Caco-2 (cell line): ENCODE measurements at places on chromosomes 6 and 20.

- no peak for DNase-seq
These were observed 8.4 kb downstream of the FOXS1 start for GRCh38 chr20:31836853-31837608.

- no peak for DNase-seq
These were observed 28.4 kb downstream of the POFUT1 start for GRCh38 chr20:32236048-32236533.

DNA sequence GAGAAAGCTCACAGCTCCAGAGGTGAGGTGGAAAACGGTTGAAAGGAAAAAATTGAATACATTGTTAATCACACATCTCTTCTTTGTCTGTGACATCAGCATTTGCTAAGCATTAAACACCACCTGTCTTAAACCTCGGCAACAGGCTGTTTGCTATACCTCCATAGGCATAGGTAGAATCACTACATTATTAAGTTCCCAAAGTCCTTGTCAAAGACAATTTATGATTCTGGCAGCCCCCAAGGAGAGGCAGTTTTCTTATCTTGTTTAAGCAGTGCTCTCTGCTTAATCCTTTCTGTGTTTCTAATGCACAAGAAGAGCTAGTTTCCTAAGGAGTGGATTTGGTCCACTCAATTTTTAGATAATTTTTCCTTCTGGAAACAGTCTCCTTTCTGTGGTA lies 249.7 kb downstream of the NKAIN2 start:
- no peak for DNase-seq

DNA sequence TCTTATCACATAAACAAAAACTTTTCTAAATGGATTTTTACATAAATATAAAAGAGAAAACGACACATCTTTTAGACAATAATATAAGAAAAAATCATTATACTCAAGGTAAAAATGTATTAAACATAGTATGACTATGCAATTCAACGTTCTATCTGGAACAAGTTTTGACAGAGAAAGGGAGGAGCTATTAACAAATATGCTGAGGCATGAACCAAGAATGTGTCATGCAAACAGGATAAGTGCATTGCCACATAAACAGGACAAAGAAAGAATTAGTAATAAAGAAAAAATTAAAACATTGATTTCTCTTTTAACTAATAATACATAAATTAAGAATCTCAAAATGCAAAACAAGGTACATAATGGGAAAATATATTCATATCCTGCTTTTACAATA lies 1353.4 kb upstream of the GJE1 start:
- no peak for DNase-seq

GRCh38 chr6:12769556-12770256 lies 53.1 kb downstream of the PHACTR1 start:
- DNase-seq = no peak

DNA sequence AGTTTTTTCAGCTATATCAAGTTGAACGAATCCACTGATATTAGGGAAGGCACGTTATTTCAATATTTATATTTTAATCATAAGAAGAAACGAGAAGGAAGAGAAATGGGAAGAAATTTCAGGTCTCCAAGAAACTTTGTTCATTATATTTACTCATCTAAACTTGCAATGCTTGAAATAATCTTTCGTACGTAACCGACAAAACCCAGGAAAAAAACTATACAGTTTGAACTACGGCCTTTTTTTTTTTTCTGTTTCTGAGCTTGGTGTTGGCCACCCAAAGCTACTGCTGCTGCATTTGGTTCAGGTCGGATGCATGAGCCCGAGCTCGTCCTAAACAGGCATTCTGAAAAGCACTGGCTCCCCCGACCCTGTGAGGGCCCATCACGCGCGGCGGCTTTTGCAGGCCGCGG lies 548 bp downstream of the PERP start:
- DNase-seq = no peak

DNA sequence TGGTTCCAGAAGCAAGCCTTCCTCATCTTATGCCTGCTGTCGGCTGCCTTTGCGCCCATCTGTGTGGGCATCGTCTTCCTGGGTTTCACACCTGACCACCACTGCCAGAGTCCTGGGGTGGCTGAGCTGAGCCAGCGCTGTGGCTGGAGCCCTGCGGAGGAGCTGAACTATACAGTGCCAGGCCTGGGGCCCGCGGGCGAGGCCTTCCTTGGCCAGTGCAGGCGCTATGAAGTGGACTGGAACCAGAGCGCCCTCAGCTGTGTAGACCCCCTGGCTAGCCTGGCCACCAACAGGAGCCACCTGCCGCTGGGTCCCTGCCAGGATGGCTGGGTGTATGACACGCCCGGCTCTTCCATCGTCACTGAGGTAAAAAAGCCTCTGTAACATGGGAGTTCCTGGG lies 366 bp downstream of the SLC22A1 start:
- no peak for DNase-seq

DNA sequence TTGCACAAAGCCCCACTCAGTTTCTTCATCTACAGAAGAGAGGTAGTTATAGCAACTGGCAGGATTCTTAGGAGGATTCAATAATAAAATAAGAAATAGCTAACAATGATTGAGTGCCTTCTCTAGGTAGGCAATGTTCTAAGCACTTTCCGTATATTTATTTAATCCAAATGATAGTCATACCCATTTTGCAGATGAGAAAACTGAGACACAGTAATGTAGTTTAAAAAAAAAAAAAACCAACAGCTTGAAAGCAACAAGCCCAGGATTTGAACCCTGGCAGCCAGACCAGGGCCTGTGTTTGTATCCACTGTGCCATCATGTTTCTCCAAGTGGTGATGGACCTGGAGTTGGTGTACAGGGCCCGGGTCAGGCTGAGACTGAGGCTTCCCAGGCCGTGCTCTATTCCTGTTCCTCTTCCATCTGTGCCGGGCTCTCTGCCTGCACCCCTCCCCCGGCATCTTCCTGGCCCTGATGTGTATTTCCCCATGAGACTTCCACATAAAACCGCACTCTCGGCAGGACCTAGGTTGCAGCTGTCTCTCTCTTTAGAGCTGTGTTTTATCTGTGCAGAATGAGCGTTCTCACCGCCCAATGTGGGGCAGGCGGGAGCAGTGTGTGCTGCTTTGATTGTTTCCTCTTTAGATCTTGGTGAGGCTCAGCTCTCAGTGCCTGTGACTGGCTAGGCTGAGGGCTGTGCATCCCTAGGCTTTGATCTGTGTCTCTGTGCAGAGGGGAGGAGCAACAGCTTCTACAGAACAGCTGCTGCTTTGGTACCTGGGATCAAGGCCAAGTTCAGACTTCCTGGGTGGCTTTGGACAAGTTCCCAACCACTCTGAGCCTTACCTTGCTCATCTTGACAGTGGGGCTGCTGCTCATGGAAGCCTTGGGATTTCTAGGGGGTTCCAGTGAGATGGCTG lies 49.5 kb downstream of the TOX2 start:
- no peak for DNase-seq

- DNase-seq = no peak
These were observed 14.0 kb downstream of the SNRNP48 start for GRCh38 chr6:7604003-7604402.

- DNase-seq = no peak
These were observed 3.1 kb downstream of the ZNF76 start for GRCh38 chr6:35262596-35262995.

DNA sequence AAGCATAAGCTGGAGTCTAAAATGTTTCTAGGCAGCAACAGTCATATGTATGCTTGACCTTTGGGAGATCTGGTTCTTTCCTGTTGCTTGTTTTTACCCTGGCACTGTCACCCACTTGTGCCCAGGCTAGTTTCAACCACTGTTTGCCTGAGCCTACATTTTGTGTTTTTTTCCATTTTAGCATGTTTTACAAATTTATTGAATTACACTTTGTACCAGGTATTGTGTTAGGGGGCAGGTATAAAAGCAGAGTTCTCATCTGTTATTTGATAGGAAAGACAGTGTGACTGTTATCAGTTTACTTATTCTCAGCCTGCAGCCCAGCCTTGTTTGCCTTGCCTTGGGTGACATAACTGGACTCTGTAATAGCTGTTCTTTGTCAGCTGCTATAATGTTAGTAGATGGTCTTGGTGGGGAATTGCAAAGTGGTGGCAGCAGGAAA lies 147.0 kb downstream of the CDKAL1 start:
- no peak for DNase-seq

GRCh38 chr6:3644739-3645012 lies 106.8 kb downstream of the PXDC1 start:
- no peak for DNase-seq

DNA sequence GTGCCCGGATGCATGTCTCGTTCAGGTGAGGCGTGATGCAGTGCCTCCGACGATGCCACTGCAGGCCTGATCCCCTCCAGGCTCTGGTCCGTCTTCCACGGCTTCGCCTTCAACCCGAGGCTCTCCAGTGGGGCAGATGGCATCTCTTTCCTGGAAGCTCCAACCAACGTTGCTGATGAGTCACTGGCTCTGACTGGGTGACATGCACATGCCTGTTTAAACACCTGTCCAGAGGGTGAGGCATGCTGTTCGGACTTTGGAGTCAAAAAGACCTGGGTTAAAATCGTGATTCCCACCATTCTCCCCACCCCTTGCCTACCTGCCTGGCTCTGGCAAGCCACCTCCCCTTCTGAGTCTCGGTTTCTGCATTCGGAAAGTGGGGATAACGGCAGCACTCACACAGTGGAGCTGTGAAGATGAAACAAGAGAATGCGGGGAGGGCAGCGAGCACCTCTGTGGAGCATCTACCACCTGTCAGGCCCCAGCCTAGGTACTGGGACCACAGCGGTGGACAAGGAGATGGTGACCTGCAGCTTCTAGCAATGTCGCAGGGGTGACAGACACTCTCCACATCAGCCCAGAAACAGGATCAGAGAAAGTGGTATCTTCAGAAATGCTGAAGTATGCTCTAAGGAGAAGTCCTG lies 8.5 kb upstream of the EDN3 start:
- peak; percentile 79 for DNase-seq

DNA sequence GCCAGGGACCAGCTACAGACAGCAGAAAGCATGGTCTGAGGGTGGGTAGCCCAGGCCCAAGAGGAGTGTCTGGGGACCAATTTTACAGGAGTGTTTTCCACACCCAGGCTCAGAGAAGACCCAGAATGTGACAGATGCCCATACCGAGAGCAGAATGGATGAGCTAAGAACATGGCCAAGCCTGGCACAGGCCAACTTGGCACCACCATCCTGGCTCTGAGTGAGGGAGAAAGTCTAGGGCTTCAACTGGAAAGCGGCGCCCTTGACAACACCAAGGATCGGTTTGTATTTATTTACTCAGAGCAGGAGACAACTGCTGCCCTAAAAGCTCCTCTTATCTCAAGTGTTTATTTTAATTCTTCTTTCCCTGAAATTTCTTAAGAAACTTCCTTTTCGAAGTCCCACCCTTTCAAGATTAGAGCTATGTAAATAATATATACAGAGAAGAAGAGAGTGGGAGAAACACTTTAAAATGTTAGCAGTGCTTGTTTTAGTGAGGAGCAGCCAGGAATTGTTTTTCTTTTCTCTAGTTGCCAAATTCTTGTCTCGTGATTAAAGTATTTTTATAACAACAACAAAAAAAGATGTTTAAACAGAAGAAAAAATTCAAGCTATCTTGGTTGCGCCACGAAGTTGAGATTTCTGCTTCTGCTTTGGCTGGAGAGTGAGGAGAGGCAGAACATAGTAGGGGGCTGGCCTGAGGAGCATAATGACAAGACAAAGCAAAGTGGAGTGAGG lies 16.2 kb downstream of the TNXB start:
- peak; percentile 44 for DNase-seq

DNA sequence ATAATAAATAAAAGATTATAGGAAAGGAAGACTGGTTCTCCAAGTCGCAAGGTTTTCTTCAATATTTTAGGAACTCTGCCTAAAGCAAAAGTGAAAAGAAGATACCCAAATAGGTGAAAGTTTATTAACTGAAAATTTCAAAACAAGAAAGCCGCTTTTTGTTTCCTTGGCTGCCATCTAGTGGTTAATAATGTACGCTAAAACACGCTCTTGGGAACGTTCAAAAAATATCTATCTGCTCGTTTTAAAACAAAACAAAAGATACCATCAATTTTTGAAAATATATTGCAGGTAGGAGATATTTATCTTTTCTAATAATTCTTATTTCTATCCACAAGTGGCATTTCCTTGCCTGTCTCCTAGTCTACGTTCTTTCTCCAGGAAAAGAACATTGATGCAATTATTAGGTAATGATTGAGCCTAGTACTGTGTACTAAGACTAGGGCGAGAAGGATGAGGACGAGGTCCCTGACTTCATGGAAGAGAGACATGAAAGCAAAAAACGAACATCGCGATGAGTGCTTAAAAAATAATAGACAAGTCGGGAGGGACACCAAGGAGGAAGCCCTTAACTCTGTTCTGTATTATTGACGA lies 97.2 kb downstream of the SPTLC3 start:
- peak; percentile 37 for DNase-seq

GRCh38 chr20:63035603-63036185 lies 28.9 kb upstream of the BHLHE23 start:
- DNase-seq = peak; percentile 53

DNA sequence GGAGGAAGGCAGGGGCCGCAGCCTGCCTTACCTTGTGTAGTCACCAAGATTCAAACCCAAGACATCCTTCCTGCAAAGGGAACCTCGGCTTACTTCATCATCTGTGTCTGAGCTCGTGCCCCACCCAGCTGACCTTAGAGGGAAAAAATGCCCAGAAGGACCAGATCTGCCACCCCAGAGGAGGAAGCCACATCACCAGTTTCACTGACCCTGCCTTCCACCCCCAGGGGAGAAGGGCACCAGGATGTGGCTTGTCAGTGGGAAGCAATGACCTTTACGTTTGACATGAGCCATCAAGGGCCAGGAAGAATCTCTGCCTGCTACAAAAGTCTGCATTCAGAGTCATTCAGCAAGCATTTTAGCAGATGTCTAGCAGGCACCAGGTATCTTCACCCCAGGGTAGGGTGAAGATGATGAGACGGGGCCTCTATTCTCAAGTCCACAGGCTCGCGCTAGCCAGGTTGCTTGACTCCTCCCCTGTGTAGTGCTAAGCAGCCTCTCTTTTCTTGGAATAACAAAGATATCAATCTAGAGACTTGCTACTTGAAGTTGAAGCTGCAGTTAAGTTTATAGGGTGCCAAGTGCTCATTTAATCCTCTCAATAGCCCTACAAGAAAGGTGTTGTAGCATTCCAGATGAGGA lies 28.1 kb downstream of the HM13 start:
- DNase-seq = no peak

DNA sequence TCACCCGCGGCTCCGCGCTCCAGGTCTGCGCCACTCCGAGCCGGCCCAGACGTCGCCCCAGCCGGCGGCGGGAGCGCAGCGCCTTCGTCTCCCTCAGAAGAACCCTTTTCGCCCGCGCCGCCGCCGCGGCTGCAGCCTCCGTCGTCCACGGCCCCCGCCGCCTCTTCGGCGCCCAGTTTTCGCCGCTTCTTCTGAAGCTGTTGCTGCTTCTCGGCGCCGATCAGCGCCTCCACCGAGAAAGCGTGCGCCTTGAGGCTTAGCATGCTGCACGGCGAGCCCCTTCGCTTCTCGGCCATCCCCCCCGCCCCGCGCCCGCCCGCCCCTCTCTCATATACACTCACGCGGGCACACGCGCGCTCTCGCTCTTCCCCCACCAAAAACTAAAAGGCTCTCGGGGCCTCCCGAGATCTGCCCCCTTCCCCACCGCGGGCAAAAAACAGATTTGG lies 489 bp downstream of the TBX18 start:
- no peak for DNase-seq

DNA sequence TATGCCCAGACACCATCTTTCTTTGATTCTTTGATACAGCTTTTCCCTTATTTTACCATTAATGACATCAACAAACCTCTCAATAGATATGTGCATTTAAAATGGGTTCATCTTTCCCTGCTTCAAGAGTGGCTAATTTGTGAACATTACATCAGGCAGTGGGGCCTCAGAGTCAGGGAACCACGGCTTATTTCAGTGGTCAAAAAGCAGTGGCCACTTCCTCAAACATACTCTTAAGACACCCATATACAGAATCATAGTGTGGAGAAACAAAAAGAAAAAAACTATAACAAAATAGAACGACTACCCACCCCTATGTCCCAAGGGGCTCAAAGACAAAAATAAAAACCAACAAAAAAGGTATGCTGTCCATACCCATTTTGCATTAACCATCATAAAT lies 12.9 kb downstream of the SALL4 start:
- no peak for DNase-seq
